ENCODE measurements at places on chromosomes 5 and 9.

- no peak for DNase-seq
Measured at GRCh38 chr5:74386571-74387334, 253.8 kb downstream of the ENC1 start.

GRCh38 chr5:178483620-178484019 is 106.6 kb downstream of the COL23A1 start:
- no peak for DNase-seq

DNA sequence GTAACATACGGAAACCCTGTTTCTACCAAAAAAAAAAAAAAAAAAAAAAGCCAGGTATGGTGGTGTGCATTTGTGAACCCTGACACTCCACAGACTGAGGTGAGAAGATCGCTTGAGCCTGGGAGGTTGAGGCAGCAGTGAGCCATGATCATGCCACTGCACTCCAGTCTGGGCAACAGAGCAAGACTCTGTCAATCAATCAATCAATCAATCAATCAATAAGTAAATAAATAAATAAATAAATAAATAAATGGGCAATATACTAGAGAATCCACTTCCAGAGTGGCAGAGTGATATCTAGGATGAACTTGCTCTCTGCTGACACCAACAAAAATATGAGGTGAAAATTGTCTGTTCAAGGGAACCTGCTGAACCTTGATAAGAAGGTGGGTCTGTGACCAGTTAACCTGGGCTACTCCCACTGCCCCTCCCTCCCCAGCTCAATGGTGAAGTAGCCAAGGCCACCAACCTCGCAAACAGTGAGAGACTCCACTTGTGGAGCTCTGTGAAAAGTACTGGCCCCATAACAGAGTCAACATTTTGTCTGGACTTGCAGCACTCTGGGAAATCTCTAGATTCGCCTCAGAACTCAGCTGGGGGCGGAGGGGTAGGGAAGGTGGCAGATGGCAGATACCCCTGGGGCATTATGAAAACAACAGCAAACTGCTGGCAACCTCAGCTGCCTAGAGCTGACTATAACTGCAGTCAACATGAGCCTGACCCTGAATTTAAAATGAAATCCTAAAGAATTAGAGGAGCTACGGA is 163.7 kb downstream of the ROR2 start:
- no peak for DNase-seq

DNA sequence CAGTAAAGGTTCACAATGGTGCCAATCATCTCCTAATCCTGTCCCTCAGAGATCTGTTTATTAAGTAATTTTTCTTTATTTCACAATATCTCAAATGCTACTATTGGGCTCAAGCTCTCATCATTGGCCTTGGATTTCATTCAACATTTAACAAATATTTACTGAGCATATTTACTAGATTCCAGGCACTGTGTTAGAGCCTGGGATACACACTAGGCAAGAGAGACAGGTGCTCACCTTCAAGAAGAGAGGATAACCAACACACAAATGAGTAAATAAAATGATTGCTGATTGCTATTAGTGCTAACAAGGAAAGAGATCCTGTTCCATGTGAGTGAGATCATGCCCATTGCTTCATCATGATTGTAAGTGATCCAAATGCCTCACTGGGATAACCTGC is 27.4 kb downstream of the PPP2R2B start:
- DNase-seq, result no peak

GRCh38 chr9:133769511-133770075 is 31.4 kb upstream of the SARDH start:
- no peak for DNase-seq

DNA sequence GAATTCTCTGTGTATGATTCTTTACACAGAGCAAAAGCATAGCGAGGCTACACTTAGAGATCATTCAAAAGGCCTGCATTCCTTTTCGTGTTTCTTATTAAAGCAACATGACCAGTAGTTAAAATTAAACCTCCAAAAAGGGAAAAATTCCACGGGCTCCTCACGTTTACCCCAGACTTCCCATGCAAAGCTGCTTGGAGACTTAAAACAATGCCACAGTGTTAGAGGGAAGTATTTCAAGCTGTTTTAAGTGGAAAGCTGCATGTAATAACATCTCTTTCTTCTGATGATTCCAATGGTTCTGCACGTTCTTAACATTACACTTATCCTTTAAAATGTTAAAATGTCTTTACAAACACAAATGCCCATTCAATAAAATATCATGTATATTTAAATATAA is 405.2 kb downstream of the SEMA5A start:
- no peak for DNase-seq

DNA sequence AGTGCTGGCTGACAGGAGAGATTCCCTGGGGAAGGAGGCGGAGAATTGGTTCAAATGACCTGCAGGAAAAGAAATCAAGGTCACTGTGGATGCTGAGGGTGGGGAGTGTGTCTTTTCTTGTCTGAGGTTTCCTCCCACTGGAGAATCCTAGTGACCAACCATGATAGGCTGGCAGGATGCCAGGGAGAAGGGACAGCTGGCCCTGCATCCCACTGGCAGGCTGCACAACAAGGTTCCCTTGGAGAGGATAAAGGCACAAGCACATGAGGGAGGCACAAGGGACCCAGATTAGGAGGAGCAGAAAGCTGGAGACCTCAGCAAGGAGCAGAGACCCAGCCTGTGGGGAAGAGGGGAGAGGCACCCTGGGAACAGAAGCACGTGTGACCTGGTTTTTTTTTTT is 11.4 kb upstream of the ZDHHC12 start:
- DNase-seq, result peak; percentile 69

GRCh38 chr5:131640043-131640856 is 5.2 kb upstream of the RAPGEF6 start:
- peak; percentile 56 for DNase-seq

GRCh38 chr5:111744455-111744854 is 12.5 kb downstream of the NREP start:
- peak; percentile 20 for DNase-seq

DNA sequence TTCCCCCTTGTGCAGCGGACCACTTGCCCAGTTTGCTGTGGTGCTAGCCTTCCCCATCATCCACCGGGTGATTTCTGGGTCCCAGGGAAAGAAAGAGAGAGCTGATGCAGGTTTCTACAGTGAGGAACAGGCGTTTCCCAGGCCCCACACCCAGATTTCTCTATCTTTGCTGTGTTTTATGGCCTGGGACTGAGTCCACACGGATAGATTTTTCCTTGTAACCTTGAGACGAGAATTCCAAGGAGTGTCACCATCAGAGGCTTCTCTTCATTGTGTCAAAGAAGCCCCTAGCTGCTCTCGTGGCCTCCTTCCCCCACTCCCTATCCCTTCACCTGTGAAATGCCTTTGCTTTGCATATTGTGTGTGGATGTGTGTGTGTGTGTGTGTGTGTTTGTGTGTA is 21.2 kb upstream of the FGFR4 start:
- DNase-seq, result no peak

DNA sequence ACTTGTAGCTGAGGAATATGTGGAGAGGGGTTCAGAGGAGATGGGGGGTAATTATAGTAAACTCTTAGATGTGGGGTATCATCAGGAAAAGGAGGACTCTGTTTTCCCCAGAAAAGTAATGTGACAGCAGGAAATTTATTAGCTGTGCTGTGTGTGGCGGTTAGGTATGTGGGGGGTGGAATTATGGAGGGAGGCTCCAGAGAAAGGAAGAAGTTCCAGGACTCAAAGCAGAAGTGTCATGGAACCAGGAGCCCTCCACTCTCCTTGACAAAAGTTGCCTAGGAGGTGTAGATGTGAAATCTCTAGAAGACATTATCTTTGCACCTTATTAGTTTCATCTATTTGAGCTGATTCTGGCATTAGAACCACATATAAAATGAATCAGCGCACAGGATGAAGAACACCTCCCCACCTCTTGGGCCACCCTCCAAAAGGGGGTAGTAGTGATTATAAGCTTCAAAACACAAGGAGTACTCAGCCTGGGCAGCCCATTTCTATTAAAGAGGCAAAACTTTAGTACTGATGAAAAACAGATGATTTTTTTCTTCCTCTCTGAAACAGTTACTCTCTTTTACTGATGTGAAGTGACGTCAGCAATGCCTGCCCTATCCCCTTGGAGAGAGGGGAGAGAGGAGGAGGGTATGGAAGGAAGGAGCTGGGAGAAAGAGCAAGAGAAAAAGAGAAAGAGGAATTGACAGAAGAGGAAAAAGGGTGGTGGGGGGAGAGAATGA is 18.2 kb downstream of the NR2F1 start:
- DNase-seq, result peak; percentile 72

GRCh38 chr5:2149195-2149539 is 266.4 kb upstream of the IRX4 start:
- no peak for DNase-seq

- no peak for DNase-seq
Measured at GRCh38 chr5:58264276-58264675, 195.6 kb downstream of the PLK2 start.

- DNase-seq, result no peak
Measured at GRCh38 chr9:136660971-136661550, 1.7 kb upstream of the EGFL7 start.

- no peak for DNase-seq
Measured at GRCh38 chr5:129022599-129022998, 57.3 kb downstream of the SLC27A6 start.

GRCh38 chr5:143032581-143032836 is 262.3 kb downstream of the ARHGAP26 start:
- no peak for DNase-seq

DNA sequence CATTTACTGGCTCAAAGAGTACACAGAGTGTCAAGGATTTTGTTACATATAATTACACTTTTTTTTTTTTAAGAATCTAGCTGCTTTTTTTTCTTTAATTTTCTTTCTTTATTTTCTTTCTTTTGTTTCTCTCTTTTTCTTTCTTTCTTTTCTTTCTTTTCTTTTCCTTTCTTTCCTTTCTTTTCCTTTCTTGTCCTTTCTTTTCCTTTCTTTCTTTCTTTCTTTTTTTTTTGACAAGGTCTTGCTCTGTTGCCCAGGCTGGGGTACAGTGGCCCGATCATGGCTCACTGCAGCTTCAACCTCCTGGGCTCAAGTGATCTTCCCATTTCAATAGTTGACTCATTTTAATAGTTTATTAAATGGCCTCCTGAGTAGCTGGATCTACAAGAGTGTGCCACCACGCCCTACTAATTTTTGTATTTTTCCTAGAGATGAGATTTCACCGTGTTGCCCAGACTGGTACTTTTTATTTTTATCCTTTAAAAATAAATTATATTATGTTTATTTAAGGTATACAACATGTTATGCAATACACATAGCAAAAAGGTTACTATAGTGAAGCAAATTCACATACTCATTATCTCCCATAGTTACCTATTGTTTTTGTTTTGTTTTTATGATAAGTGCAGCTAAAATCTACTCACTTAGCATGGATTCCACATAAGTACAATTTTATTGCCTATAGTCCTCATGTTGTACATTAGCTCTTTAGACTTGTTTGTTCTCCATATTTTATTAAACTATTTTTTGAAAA is 381.5 kb upstream of the KLF4 start:
- no peak for DNase-seq

DNA sequence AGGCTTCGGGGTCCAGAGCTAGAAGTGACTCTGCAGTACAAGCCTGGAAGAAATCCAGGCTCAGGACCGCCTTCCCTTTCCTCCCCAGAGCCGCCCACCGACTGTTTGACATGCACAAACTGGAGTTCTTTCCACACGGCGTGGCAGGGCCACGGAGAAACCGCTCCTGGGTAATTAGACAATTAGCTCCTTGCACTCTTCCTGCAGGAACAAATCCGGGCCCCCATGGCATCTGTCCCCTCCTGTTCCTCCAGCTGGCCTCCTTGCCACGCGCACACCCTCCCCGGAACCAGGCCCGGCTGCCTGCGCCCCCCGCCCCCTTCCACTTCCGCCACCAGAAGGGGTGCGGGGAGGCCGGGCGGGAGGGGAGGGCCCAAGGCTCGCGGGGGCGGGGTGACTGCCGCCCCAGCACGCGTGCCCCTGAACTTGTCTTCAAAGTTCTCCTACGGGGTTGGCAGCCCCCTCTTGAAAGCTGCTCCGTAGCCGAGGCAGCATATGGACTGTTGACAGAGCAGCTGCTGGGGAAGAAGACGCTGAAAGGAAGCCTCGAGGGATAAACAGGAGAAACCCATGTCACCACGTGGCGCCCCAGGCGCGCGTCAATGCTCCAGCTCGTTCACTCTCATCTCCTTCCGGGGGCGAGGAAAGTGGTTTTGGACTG is 74.3 kb downstream of the SEC61B start:
- DNase-seq, result peak; percentile 97

- no peak for DNase-seq
Measured at GRCh38 chr5:39430461-39430860, 5.7 kb upstream of the DAB2 start.

- DNase-seq, result no peak
Measured at GRCh38 chr9:121638901-121639592, 12.4 kb upstream of the DAB2IP start.

DNA sequence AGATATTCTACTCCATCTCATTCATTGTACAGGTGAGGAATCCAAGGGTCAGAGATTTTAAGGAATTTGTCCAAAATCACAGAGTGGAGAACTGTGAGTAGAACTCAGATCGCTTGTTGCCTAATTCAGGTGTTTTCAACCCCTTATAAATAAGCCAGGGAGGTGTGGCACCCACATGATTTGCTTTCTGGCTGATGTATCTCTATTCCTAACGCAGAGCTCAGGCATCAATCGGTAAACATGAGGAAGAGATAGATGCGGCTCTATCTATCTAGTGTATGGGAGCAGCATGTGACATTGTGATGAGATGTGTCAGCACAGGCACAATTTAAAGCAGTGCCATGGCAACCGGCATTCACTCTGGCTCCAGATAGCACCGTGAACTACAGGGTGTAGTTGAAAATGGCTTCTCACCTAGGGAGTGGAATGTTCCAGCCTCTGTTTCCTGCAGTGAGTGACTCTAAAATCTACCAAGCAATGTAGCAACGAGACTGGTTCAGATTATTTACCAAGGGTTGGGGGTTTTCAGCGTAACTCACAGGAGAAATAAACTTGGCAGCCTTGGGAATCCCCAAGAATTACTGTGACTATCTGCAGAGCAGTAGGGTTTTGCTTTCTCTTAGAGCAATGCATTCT is 53.4 kb upstream of the SUB1 start:
- no peak for DNase-seq

GRCh38 chr9:33236571-33236970 is 3.4 kb upstream of the SPINK4 start:
- no peak for DNase-seq

DNA sequence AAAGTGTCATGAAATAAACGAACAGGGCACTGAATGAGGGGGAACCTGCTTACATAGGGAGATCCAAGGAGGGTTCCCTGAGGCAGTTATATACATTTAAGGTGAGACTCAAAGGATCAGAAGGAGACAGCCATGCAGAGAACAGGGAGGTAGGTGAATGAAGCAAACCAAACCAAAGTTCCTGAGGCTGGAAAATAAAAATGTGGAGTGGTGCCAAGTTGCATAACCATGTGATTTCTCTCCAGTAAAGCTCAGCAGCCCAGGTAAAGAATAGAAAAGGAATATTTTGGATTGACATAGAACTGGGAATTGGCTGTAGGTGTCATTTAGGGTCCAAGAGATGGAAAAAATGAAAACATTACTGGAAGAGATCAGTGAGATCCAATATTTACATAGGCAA is 110.7 kb downstream of the CAAP1 start:
- DNase-seq, result no peak

GRCh38 chr5:95350631-95351030 is 40.5 kb upstream of the FAM81B start:
- no peak for DNase-seq

Data from NCI-H82 (cell line).